CD4-positive, alpha-beta T cell treated with Interleukin-6 at 100 ng/mL for 8 hours (primary cell): ENCODE measurements at places on chromosomes 7 and 10.

DNA sequence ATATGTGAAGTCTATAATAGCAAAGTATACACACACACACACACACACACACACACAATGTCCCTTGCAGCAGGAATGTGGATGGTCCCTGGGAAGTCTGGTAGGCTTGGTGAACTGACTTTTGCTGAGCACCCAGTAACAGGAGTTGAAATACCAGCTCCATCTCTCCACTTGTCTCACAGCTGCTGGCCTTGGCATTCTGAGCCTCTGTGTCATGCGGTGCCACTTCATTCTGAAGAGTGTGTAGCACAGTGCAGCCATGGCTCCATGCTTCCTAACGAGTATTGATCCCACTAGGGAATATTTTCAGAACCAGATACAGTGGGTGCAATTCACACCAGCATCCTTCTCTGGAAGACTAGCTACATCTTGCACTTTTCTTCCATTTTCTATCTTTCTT is 192.4 kb downstream of the ADARB2 start:
- DNase-seq = no peak

GRCh38 chr7:19413443-19413965 is 268.3 kb upstream of the FERD3L start:
- DNase-seq = no peak

DNA sequence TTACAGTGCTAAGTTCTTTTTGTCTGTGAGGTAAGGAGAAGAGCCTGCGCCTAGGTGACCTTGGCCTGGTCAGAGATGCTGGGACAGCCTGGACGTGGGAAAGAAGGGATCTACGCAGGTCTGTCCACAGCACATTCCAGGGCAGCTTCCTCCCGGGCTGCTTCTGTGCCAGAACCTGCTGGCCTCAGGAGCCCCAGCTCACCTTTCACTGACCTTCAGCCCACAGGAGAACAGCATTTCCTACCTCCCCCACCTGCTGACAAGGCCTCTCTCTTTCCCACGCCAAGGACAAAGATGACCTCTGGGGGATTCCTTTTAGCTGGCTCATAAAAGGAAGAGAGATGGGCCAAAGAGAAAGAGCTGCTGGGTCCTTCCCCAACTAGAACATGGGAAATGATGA is 260.6 kb downstream of the KCNMA1 start:
- DNase-seq = no peak

- DNase-seq = no peak
Observed at GRCh38 chr10:31723106-31723750, 205.4 kb downstream of the ARHGAP12 start.

- no peak for DNase-seq
Observed at GRCh38 chr7:54878339-54878738, 119.3 kb upstream of the SEC61G start.

- DNase-seq = no peak
Observed at GRCh38 chr10:17963431-17963830, 11.7 kb downstream of the SLC39A12 start.
